Stromal cell of bone marrow (primary cell): ENCODE measurements at places on chromosomes 1 and 21.
A peak's percentile ranks its signal among the peaks of the same experiment; 100 is the strongest.

DNA sequence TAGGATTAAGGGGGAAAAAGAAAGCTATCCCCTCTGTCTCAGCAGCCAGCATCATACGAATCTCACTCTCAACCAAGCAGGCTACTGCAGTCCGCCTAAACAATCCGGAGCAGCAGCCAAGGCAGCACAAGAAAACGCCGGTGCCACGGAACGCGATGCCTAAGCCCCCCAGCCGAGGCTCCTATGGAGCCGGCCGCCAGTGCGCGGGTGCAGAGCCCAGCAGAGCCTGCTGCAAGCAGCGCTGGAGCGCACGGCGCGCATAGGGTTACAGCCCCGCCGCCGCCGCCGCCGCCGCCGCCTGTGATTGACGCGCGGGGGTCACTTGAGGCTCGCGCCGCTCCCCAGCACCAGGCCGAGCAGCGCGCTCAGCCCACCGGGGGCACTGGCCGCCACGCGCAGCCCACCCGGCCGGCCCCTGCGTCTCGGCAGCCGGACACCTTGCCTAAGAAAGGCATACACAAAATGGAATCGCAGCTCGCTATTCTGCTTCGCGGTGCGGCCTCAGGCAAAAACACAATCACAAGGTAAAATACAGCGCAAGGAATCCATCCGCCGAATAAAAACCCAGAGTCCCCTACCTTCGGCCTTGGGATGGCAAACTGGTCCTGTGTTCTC is 780 bp downstream of the HIVEP3 start:
- DNase-seq = no peak

- DNase-seq = no peak
Measured at GRCh38 chr1:205396967-205397616, 24.8 kb downstream of the LEMD1 start.

GRCh38 chr1:245229051-245229450 is 74.3 kb downstream of the KIF26B start:
- no peak for DNase-seq

DNA sequence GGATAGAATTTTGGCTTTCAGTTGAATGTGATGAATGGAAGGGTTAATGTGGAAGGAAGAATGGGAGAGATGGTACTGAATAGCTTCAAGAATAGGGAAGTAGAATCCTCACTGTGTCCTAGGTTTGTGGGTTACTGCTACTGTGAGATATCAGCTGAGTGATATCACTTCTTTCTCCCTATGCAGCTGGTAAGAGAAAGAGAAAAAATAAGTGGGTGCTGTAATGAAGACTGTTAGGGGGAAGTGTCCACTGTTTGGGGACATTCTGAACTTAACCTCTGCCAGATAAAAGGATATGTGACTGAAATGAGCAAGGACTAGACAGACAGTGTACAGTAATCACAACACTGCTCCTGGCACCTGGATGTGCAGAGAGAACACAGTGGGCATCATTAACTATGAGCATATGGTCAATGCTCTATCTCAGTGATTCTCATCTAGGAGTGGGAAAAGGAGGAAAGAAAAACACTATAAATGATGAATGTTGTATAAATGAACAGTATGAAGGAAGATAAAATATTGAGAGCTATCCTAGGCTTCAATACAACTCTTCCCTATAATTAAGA is 25.6 kb upstream of the MOB3C start:
- no peak for DNase-seq

GRCh38 chr1:44714944-44715571 is 15.9 kb downstream of the RNU5D-1 start:
- DNase-seq = peak; percentile 53

DNA sequence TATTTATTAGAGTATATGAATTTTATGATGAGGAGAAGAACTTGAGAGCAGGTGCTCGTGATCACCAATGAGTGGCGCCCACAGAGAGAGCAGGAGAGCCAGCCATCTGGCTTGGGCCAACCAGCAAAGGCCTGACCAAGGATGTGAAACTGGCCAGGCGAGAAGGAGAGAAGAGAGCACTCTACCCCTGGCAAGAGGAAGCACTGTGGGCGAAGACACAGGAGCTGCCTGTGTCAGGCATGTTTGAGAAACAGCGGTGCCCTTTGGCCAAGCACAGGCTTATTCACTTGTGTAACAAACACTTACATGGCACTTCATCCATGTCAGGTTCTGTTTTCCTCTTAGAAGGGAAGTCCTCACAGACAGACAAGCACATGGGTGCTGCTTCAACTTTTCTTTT is 4.2 kb upstream of the SIPA1L2 start:
- no peak for DNase-seq

- DNase-seq = no peak
Measured at GRCh38 chr1:92826792-92827191, 5.0 kb upstream of the RPL5 start.

DNA sequence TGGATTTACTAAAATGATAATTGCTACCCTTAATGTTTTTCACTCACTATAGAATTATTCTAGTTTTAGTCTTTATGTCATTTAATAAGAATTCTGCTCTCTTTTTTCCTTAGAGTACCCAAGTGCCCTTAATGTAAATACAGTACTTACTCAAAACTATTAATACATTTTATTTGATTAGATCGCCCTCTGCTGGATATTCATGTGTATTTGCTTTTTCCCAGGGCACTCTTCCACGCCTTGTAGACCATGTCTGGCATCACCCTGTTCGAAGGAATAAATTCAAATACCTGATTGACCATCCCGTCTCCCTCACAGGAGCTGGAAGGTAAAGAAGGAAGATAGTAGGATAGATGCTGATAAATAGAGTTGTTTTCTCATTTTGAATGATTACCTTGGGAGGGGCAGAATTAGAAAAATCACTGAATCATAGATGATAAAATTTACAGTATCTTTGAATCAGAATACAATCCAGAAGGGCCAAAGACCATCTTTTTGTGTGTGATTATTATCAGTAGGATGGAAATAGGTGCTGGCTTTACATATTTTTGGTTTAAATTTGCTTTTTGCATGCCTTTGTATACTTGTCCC is 4.1 kb downstream of the AXDND1 start:
- DNase-seq = peak; percentile 45

- peak; percentile 47 for DNase-seq
Measured at GRCh38 chr1:36350659-36351226, 27.3 kb upstream of the EVA1B start.

DNA sequence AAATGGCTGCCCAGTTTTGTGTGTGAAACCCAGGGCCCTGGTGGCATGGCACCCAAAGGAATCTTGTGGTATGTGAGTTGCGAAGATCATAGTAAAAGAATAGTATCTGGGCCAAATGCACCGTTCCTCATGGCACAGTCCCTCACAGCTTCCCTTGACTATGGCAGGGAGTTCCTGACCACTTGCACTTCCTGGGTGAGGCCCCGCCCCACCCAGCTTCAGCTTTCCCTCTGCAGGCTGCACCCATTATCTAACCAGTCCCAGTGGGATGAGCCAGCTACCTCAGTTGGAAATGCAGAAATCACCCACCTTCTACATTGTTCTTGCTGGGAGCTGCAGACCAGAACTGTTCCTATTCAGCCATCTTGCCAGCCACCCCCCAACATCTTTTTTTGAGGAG is 63.0 kb downstream of the SLC5A9 start:
- no peak for DNase-seq

- no peak for DNase-seq
Measured at GRCh38 chr1:175579956-175580750, 163.2 kb downstream of the TNR start.

DNA sequence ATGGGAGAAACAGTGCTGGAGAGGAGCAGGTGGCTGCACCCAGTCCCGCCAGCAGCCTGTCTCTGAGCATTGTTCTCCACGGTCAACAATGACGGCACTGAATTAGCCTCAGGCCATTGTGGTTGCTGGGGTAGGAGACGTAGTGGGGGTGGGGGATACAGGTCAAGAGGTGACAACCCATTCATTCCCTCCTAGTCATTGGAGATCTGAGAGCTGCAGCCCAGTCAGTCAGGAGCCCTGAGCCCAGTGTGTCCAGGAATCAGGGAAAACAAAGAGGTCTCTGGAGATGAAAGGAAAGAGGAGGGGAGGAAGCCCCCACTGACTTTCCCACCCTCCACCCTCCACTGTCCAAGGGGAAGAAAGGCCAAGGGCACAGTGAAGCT is 15.3 kb downstream of the SMIM12 start:
- DNase-seq = no peak

GRCh38 chr1:33468531-33468930 is 3.9 kb upstream of the ZSCAN20 start:
- no peak for DNase-seq

GRCh38 chr21:45145146-45145545 is 70.8 kb downstream of the ADARB1 start:
- DNase-seq = no peak

DNA sequence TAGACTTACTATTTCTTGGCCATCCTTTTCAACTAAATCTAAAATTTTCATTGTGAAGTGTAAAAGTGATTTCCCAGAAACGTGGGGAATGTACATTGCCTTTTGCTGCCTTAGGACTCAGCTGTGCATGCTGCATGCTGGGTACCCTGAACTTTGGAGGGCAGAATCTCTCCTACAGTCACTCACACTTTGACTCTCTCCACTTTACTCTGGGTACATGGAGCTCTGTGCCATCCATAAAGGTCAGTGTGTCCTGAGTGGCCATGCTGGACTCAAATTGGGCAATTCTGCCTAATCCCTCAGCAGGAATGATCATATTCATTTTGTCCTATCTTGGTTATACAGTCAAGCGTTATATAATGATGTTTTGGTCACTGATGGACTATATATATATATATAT is 105.6 kb downstream of the NR5A2 start:
- no peak for DNase-seq

DNA sequence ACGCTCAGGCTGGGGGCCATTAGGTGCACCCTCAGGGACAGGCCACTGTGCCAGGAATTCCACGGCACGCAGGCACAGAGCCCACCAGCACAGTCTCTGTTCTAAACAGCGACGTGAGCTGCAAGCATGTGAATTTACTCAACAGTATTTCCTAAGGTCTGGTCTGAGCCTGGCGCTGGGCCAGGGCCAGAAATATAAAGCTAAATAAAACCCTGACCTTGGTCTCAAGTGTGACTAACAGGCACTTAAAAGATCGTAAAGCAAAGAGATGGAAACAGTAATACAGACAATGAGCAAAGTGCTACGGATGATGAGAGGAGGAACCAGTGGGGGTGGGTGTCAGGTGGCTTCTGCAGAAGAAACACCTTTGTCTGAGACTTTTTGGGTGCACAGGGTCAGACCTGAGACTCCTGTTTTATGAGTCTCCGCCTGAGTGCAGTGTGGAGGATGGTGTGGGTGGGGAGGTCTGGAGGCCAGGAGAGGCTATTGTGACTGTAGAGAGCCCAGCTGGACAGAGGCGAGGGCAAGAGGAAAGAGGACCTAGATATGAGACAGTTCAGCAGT is 53.4 kb upstream of the EDN2 start:
- peak; percentile 81 for DNase-seq

DNA sequence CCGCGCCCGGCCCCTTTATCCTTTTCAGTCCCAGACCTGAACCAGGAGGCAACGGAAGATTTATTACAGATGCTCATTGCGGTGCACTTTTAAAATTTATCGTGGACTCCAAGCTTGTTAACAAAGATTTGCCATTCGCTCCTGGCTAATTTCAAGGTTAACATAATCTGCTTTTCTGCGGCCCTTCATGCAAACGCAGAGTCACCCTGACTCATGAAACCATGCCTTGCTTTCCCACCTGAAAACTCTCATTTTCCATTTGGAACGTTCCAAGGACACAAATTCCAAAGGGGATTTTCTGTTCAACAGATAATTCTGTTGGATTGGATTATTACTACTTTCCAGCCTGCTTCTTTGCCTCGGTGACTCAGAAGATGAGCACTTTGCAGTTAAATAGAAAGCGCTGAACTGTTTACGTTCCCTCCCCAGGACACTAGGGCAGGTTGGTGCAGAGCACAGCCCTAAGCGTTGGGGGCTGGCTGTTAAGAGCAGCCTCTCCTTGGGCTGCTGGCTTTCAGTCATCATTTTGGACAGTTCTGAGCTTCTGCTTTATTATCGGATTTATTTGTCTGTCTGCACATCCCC is 51.1 kb downstream of the CD247 start:
- no peak for DNase-seq

GRCh38 chr1:56437959-56438358 is 141.4 kb downstream of the PLPP3 start:
- DNase-seq = no peak

GRCh38 chr1:234605399-234605982 is 4.5 kb downstream of the IRF2BP2 start:
- no peak for DNase-seq

DNA sequence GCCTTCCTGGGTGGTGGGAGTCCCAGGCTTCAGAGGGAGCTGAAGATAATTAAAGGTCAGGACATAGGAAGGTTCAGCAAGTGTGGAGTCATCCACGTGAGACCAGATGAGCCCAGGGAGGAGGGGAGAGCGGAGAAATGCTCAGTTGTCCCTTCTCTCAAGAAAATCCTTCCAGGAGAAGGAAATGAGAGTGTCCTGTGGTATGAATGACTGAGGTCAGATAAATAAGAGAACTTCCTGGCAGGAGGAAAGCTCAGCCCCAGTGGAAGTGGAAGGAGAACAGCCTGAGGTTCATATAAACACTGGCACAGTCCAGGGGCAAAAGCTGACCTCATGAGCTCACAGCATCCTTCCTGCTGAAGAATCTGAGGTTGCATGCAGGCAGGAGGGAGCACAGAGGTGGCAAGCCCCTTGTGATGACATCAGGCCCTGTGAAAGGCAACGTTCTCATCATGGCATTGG is 97.6 kb downstream of the NAV1 start:
- no peak for DNase-seq

DNA sequence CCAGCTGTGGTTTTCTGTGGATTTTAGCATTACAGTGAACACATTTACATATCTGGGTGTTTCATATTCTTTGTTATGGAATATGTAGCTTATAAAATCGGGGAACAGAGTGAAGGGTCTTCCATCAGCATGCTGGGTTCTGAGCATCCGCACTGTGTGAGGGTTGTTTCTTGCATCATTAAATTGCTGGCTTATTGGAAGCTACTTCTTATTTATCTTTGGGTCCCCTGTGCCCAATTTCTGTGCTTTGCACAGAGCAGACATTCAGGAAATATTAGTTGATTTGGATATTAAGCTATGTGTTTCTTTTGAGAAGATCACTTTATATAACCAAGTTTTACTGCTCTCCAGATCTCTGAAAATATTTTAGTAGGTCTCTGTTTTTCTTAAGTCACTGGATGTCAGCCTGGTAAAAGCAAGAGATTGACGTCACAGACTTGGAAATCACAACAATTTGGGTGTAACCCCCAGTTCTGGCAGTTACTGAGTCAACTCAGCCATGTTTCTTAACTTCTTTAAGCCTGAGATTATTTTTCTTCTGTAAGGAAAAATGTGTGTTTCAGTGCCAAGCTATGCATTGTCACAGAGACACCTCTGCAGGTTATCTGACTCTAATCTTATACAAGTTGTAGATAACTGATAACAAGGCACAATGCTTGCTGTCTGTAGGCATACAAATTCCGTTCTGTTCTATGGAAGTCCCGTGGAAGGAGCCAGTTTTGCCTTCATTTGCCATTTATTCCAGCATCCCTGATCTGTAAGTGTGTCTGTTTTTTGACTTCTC is 258.3 kb upstream of the KAZN start:
- DNase-seq = peak; percentile 88

- DNase-seq = peak; percentile 5
Measured at GRCh38 chr21:28818663-28819278, 173.9 kb downstream of the LTN1 start.

GRCh38 chr1:204283711-204284651 is 70.2 kb upstream of the GOLT1A start:
- no peak for DNase-seq
